GM13976 (cell line): ENCODE measurements at places on chromosomes 7 and 10.
A peak's percentile ranks its signal among the peaks of the same experiment; 100 is the strongest.

- DNase-seq, result no peak
Observed at GRCh38 chr10:5461914-5462840, 37.2 kb downstream of the CALML5 start.

DNA sequence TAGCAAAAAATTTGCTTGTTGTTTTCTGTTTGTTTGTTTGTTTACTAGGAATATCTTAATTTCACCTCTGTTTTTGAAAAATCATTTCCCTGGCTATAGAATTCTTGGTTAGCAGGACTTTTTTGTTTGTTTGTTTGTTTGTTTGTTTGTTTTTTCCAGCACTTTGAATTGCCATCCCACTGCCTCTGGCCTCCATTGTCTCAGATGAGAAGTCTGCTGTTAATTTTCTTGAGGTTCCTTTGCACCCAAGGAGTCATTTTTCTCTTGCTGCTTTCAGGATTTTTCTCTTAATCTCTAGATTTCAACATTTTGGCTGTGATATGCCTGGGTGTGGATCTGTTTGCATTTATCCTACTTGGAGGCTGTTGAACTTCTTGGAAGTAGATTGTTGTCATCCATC, 105.7 kb downstream of the FOXL3 start:
- no peak for DNase-seq

DNA sequence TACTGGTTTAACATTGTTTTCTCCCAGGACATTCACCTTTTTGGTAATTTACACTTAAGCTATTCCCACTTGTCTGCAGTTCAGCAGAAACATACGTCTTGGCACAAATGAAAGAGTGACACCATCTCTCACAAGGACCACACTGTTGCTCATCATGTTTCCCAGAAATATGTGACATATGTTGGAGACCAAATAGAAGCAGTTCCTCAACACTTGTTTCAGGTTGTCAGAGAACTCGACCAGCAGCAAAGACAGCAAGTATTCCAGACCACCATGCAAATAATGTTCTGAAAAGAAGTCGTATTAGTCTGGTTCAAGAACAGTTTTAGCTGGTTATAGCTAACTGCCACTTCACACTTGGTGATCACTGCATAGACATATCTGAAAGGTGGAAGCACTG, 81.3 kb upstream of the KLF6 start:
- DNase-seq, result no peak

DNA sequence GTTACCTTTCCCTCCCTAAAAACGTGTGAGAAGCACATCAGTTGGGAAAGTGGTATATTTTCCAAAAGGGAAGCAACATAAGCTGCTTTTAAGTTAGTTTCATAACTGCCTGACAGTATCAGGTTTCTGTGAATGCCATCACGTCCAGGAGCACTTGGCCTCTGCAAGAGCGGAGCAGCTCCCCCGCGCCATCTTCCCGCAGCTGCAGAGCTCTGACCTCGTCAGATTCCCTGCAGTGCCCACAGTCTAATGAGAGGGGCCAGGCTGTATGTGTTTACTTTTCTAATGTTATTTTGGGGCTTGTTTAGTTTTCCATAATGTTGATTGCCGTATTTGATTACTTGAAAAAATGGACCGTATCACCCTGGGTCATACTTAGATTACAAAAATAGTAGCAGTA, 74.2 kb downstream of the MGMT start:
- no peak for DNase-seq

- no peak for DNase-seq
Observed at GRCh38 chr10:124027031-124027611, 66.3 kb downstream of the CHST15 start.

DNA sequence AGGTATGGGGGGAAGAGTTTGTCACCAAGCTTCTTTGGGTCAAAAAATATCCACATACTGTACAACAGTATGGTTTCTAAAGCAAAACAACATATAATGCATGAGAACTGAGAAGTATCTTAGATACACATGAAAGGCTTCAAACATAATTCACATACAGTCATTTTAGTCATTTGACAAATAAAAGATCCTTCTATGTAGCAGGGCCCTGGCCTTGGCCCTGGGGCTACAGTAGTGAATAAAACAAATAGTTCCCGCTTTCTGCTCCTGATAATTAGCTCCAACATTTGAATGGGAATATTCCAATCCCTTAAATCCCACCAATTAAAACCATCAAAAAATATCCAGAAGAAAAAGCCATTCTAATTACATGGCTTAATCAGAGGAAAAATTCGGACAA, 51.3 kb downstream of the MALSU1 start:
- no peak for DNase-seq

GRCh38 chr10:35716776-35717175, 74.7 kb upstream of the FZD8 start:
- no peak for DNase-seq

GRCh38 chr7:103894656-103895596, 94.5 kb downstream of the RELN start:
- DNase-seq, result no peak

DNA sequence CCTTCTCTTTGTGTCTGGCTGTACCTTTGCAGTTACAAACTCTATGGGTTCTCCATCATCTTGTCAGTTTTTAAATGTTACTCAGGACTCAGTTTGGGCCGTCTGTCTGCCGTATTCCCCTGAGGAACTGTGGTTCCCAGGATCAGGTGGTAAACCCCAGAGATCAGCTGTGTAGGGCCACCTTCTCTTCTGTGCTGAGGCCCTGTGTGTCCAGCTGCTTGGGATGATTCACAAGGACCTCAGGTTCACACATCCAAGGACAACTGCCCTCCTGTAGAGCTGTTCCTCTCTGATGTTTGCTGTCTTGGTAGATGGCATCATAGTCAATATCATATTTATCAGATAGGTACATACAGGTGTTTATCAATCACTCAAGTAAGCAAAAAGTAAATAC, 24.5 kb downstream of the CUL1 start:
- DNase-seq, result no peak

DNA sequence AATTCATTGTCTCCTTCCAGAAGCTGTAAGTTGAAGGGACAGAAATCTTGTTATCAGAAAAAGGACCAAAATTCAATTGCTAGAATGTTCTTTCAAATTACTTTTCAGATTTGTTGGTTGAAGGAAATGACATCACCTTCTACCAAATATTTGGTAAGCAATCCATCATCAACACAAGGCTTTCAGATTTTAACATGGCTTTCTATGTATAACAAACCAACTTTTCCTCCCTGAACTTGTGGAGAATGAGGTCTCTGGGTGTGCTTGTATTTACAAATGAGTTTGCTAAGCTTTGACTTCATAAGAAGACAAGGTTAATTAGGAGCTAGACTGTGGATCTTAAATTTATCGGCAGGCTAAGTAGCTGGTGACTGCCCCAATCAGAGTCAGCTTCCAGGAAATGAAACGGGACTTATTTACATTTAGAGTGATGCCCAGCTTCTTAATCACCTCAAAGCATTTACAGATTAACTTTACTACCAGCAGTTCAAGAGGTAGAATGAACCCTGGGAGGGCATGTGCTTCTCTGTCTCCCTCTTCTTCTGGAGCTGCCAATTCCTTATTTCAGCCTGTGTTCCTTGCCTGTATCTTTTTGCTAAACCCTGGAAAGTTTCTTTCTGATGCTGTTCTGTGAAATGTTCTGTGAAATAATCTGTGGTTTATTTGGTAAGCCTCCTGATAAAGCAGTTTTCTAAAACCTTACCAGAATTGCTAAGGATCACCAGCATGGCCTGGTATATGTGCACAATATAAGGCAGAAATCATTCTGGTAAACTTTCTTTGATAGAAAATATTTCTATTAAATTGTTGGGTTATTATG, 248.8 kb upstream of the FZD8 start:
- DNase-seq, result no peak

DNA sequence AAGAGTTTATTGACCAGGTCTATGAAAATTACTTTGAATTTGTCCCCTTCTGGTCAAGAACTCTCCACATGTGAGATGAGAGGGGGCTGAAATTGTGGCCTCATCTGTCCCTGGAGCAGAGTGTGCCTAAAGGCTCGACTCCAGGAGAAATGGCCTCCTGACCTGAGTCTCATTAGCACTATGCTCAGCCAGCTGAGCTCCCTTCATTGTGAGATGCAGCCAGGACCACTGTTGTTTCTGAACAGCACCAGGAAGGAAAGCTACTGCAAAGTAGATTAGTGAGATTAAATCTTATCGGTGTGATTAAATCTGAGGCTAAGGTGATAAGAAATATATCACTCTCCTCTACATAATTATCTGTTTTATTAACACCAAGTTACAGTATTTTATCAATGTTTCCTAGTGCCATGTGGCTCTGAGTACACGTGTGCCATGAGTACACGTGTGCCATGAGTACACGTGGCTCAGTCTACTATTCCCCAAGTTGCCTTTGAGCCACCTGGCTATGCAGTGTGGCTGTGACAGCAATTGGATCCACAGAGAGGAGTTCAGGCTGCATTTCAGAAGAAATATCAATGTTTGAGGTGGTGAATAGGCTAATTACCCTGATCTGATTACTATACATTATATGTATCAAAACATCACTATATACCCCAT, 126.9 kb downstream of the IPMK start:
- no peak for DNase-seq

DNA sequence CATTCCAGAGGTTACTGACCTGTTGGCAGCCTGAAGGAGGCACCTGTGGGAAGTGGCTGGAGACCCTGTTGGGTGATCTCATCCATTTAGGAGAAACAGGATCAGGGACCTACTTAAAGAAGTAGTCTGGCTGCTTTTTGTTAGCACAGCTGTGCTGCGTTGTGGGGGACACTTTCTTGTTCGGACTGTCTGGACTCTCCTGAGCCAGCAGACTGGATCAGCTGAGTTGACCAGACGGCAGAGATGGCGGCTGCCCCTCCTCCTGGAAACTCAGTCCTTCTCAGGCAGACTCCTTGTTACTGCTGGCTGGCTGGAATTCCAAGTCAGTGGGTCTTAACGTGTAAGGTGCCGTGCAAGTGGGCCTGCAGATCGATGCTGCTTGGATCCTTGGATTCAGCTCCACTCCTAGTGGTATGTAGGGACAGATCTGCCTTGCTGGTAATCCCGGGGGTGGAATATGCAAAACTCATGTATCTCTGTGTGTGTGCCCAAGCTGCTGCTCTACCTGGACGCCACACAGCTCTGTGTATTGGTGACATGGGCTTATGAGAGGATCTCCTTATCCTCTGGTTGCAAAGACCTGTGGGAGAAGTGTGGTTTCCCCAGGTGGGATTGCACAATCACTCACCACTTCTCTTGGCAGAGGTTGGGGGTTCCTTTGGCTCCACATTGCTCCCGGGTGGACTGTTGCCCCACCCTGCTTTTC, 87.3 kb downstream of the CCSER2 start:
- DNase-seq, result no peak

DNA sequence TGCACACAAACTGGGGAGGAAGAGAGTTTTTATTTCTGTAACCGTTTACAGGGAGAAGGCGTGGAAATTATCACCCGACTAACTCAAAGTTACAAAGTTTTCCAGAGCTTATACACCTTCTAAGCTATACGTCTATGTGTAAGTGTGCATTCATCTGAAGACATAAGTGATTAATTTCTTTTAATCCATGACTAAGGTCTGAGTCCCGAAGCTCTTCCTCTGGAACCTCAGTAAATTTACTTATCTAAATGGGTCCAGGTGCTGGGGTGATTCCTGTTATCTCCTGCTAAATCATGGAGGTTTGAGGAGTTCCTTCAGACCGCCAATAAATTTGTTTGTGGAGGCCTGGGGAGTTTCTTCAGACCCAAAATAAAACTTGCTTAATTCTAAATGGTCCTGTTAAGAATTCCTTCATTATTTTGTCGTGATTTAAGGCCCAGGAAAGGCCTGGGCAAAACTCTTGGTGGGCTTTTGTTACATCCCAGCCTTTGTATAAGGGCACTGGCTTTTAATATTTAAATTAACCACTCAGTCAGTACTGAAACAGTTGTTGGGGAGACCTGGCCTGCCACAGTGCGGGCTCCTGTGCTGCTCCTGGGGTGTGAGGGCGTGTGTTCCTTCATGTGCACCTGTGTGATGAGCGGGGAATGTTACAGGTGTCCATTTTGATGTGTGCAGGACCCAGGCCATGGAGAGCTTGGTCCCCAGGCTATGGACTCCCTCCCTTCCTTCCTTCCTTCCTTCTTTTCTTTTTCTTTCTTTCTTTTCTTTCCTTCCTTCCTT, 5.8 kb upstream of the METTL27 start:
- no peak for DNase-seq

GRCh38 chr10:21993360-21994001, 10.0 kb downstream of the DNAJC1 start:
- peak; percentile 21 for DNase-seq

GRCh38 chr10:84521468-84521867, 193.1 kb downstream of the CCSER2 start:
- DNase-seq, result no peak

DNA sequence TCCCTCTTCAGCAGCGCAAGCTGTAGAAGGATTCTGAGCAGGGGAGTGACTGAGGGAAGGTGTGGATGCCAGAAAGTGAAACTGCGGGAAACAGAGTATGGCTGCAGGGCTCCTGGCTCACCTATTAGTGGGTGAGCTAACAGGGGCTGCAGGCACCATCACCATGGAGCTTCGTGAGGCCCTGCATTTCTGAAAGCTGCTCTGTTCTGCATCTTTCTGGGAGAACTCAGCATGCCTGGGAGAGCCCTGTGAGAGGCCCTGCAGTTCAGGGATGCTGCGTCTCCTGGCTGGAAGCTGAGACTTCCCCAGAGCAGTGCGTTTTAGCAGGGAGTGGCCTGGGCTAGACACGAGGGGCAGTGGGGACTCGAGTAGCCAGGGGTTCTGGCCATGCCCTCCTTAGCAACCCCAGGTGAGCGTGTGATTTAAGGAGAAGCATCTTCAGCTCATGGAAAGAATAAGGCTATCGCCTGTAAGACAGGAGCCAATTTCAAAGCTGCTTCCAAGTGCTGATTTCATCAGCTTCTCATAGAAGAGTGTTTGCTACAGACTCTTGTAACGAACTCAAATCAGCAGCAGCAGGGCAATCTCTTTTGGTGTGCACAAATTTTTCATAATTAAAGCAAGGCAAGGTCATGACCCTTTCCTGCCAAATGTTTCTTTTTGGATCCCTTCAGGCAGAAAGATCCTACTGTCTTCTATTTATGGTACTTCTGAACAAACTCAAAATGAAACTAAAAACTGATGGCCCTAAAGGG, 293.6 kb upstream of the ZNF32 start:
- no peak for DNase-seq

- no peak for DNase-seq
Observed at GRCh38 chr7:57414415-57414814, 35.6 kb upstream of the ZNF716 start.

DNA sequence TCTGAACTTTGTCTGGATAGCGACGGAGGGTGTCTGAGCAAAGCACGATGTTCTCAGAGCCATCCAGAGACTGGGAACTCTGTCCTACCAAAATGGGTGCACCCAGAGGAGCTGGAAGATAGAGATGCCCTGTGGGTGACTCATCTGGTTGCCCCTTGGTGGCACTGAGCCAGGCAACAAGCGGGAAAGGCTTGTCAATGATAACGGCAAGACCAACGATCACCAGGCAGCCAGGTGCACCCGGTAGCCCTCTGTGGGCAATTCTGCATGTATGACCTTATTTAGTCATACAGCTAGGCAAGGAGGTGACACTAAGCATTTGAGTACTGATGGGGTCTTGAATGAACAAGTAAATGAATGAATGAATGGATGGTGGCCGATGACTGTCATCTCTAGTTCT, 2.8 kb upstream of the ELN start:
- no peak for DNase-seq

GRCh38 chr7:47039904-47040303, 542.0 kb downstream of the TNS3 start:
- no peak for DNase-seq
